Cortex of kidney (tissue), 1 donor: ENCODE measurements at places on chromosomes 1 and 21.

DNA sequence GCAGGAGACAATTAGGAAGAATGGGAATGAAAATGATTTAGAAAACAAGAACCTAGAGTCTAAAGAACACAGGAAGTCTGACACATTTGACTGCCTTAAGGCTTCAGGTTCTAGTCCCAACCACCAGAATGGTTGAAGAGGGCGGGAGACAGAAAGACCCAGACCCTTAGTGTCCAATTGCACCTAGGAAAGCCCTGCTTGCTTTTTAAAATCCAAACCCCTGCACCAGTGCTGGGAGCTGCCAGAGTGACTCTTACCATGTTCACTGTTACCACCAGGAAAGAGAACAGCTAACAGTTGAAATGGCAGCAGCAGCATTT lies 265 bp downstream of the CD1B start:
- DNase-seq = no peak

- DNase-seq = no peak
These were observed 27.3 kb upstream of the SPATA6 start for GRCh38 chr1:48499211-48499735.

- DNase-seq = no peak
These were observed 17.6 kb upstream of the PARP1 start for GRCh38 chr1:226425431-226426031.

DNA sequence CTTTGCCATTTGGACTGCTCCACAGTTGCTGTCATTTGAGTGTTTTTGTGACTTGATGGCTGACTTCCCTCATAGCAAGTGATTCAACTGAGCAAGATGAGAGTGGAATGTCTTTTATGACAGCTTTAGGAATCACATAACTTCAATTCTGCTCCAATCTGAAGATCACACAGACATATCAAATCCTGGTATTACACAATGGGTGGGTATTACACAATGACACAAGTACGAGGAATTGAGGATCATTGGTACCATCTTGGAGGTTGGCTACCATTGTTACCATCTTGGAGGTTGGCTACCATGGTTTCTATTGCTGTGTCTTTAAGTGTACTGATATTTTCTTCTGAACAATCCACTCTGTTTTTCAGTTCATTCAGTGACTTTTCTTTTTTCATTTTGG lies 8.5 kb upstream of the TSHB start:
- DNase-seq = no peak

DNA sequence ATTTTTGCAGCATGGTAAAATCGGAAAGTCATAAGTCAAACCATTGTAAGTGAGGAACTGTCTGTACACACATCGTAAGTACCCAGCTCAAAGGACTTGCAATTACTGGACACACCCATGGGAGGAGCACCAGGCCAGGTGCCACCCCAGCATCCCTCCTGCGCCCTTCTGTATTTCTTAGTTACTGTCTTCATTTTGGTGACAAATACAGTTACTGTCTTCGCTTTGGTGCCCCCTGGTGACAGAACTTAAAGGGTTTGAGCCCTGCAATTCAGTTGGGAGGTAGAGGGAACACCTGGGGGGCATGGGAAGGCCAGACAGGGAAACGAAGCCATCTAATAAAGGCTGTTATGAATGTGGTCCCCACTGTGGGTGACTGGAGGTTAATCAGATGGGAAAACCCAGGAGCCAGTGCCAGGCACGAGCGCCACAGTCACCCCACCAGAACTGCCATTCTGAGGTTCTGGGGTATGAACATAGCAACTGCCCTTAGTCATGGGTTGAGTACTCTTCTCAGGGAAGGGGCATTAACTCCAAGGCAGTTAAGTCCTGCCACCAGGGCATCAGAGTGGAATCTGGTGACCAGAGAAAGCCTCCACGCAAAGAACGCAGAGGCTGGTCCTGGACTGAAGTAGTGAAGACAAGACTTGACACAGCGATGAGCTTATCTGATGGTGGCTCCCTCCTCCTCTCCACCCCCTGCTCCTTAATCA lies 612.9 kb downstream of the PTPRU start:
- DNase-seq = no peak

DNA sequence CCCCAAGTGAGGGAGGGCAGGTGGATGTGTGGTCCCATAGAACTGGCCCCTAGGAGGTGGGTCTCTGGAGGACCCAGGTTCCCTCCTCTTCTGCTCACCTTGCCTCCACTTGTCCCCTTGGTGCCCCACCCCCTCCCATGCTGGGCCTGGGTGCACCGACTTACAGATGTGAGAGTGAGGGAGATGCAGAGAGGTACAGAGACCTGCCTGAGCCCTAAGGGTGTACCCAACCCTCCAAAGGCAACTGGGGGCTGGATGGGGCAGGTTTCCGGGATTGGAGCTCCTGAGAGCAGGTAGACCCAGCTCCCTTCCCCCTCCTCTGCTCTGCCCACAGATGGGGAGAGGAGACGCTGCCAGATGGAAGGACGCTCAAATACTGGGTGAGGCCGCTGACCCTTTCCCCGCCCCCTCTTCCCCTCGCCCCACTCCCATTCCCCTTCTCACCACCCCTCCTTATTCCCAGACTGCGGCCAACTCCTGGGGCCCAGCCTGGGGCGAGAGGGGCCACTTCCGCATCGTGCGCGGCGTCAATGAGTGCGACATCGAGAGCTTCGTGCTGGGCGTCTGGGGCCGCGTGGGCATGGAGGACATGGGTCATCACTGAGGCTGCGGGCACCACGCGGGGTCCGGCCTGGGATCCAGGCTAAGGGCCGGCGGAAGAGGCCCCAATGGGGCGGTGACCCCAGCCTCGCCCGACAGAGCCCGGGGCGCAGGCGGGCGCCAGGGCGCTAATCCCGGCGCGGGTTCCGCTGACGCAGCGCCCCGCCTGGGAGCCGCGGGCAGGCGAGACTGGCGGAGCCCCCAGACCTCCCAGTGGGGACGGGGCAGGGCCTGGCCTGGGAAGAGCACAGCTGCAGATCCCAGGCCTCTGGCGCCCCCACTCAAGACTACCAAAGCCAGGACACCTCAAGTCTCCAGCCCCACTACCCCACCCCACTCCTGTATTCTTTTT lies 10.3 kb downstream of the TINAGL1 start:
- DNase-seq = no peak

GRCh38 chr1:62484824-62485468 lies 48.1 kb downstream of the USP1 start:
- no peak for DNase-seq

DNA sequence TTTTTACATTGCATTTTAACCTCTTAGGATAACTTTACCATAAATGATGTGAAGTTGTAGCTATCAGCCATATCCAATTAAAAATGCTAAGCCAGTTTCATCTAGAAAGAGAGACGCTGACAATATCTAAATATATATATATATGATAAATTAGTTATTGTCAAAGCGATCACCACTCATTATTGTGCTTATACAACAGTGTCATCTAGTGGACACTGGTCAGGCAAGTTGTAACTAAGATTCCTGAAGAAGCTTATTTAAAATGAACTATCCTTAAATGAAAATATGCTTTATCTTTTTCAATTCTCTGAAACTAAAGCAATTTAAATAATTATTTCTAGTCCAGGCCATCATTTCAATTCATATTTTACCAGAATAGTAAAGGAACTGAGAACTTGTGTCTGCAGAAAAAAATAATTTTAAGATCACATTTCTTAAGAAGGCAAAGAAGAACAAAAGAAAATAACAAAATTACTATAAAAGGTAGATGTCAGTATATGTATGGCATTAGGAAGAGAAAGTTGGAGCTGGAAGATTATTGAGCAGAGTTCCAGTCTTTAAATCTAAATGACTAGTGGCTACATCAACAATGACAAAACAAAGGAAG lies 193.3 kb upstream of the SNX7 start:
- no peak for DNase-seq

DNA sequence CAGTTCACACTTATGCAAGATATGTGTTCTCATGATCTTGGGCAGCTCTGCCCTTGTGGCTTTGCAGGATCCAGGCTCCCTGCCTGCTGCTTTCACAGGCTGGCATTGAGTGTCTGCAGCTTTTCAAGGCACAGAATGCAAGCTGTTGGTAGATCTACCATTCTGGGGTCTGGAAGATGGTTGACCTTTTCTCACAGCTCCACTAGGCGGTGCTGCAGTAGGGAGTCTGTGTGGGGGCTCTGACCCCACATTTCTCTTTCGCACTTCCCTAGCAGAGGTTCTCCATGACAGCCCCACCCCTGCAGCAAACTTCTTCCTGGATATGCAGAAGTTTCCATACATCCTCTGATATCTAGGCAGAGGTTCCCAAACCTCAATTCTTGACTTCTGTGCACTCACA lies 500.5 kb downstream of the BRINP3 start:
- DNase-seq = no peak

DNA sequence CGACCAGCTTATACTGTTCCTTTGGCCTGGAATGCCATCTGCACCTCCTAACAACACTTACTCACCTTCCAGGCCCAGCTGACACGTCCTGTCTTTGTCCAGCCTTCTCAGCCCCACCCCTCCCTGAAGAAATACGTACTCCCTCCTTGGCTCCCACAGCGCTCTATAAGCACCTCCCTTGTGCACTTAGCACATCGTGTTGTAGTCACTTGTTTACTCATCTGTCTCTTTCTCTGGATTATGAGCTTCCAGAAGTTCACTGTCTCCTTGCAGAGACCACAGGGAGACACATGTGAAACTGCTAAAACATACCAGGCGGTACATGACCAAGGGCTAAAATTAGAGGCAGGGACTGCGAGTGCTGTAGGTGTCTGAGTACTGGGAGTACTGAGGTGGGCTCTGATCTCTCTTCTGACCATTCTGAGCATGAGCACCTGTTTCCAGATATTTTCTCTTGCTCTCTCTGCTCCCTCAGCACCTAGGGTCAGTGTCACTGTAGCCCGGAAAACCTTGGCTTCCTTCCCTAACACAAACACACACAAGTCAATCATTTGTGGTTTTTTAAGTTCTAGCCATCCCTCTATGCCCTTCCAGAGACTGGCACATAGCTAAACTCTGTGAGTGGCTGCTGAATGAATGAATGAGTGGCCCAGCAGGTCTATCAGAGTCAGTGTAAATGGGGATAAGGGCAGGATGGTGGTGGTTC lies 5.1 kb downstream of the DCST1 start:
- DNase-seq = no peak

DNA sequence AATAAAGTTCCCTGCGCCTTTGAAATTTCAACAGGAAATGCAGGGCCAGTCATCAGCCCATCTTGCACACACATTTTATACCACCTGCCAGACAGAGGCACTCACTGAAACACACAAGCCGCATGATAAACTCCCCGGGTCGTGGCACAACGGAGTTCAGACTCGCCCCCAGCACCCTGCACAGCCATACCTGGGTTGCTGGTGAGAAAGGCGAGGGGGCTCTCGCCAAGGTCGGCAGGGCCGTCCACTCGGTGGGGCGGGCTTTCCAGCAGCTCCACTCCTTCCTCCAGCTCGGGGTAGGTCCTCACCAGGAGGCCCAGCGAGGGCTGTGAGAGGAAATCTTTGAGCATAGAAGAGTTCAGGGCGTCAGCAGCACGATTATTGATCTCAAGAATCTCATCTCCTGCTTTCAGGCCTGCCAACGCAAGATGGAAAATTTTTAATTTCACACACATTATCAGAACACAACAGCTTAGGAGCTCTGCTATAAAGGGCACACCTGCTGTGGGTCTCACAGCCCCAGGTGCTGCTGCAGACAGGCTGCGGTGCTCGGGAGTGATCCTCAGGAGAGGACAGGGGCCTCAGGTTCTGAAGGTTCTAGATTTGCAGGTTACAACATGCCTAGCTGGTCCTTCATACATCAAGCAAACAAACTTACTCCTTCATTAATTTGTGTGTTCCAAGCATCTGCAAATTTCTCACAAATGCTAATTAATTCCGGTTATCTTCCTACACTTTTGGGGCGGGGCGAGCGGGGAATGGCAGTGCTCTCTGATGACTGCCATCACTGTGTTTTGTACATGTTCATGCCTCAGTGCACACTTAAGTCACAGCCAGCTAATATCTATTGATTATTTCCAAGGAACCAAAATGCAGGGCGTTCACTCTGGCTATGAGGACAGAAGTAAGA lies 144.2 kb upstream of the KRTAP19-8 start:
- no peak for DNase-seq

GRCh38 chr1:29344336-29344735 lies 108.0 kb downstream of the PTPRU start:
- no peak for DNase-seq

DNA sequence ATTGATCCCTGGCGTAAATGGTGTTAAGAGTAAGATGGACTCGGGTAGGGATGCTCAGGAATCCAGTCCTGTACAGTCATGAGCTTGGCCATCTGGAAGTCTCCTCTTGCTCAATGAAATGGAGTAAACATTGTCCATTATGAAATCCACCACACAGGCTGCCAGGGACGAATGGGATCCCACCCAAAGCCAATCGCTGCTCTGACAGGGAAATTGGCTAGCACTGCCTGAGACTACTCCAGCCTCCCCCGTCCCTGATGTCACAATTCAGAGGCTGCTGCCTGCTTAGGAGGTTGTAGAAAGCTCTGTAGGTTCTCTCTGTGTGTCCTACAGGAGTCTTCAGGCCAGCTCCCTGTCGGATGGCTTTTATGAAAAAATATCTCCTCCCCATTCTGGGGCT lies at the start of gene HSD11B1:
Gene HSD11B1, plus strand, starts transcription at position 263 of the 400 bp plus-strand sequence. Its CDS starts 97 bp downstream, at position 360.
- no peak for DNase-seq

GRCh38 chr1:96973605-96974004 lies 252.0 kb downstream of the PTBP2 start:
- DNase-seq = no peak

DNA sequence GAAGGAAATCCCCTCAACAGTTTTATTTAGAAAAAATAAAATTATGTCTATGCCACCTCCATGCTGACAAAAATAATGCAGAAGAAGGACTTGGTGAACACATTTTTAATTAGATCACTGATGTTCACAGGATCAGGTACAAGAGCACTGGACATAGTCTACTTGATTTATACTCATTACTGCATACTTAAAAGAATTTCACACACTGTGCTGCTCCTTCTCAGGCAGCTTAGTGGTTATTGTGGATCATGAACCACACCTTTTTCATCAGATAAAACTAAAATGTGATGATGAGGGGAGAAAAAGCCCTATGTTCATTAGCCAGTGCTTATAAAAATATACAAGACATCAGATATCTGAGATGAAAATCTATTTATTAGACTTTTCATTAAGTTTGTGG lies 103.3 kb upstream of the DPH5 start:
- DNase-seq = no peak

DNA sequence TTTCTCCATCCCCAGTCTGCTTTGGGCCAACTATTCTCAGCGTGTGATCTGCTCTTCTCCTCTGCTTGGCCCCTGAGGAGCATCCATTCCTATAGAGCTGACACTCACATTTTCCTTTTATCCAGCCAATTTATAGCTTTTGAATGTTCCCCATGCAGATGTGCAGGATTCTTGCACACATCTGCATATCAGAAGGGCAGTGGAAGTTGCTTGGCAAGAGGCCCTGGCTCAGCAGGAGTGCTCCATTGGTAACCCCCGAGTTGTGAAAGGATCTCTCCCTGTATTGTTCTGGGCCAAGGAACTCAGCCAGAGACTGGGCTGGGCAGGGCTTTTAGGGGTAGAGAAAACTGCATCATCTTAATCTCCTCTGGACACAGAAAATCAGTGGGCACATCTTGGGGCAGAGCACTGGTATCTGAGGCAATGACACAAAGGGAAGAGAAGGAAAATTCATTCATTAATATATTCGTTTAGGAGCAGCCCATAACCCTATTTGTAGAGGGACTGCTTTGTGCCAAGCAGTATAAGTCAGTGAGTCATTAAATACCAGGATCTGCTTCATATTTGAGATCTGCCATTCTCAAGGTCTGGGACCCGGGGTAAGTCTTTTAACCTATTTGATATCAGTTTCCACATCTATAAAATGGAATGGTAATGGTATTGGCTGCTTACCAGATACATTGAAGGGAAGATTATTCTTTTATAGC lies 31.0 kb upstream of the BEND5 start:
- DNase-seq = no peak
